ENCODE measurements at places on chromosomes 13 and 19.

DNA sequence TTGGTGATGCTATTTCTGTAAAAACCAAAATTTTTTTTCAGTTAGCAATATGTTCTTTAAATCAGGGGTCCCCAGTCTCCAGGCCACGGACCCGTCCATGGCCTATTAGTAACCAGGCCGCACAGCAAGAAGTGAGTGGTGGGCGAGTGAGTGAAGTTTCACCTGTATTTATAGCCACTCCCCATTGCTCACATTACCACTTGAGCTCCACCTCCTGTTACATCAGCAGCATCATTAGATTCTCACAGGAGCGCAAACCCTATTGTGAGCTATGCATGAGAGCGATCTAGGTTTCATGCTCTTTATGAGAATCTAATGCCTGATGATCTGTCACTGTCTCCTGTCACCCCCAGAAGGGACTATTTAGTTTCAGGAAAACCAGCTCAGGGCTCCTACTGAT lies 58.9 kb upstream of the SLC7A1 start:
- DNase-seq, result no peak

DNA sequence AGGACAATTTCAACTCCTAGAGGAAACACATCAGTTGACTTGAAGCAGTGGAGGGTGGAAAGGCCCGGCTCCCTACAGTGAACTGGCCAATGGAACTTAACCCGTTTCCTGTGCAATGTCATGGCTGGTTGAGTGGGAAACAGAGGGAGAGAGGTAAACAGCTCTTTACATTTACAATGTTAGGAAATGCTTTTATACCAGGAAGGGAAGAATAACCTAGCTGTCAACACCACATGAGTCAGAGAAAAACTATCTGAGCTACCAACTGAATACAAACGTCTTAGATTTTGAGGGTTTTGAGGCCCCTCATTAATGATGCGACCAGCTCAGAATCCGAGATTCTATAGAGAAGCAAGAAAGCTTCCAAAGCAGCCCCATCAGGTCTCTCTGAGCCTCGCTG lies 36.7 kb downstream of the CARD8 start:
- DNase-seq, result no peak

DNA sequence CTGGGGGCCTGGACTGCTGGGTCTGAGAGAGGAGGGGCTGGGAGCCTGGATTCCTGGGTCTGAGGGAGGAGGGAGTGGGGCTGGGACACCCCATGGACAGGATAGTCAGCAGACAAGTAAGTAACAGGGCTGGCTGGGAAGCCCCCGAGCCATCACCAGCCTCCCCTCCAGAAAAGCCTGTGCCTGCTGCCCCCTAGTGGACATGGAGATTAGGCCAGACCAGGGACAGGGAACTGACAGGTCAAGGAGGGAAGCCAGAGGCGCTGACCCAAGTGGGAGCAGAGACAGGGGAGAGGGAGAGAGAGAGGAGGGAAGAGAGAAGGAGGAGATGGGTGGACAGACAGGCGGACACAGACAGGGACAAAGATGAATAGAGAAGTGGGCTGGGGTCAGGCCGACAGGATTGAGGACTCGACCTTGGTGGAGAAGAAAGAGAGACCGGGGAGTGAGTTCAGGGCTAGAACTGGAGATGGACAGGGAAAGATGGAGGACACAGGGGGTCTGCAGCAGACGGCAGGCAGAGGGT lies 6.7 kb upstream of the ERFL start:
- DNase-seq, result peak; percentile 62

DNA sequence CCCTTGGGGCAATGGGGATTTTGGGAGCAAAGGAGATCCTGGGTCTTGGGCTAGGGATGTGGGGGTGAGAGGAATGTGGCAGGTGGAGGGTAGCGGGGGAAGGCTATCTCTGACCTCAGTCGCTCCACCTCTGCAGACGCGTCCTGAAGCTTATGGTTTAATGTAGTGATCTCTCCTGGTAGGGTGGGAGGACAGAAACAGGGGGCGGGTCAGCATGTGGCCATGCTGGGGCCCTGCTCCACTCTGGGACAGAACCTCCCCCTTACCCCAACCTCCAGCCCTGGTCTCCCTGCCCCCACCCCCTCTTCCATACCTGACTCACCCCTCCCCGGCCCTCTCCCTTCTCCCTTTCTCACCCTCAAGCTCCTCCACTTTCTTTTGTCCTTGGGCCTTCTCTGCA lies 1.4 kb downstream of the BST2 start:
- no peak for DNase-seq

- no peak for DNase-seq
Measured at GRCh38 chr19:27751044-27751391, 1461.9 kb downstream of the UQCRFS1 start.

All from inflammatory macrophage treated with lipopolysaccharide for 4 hours (primary cell).